ENCODE measurements at places on chromosomes 4 and X. TPM values are rescaled to one million over a fixed set of nuclear protein-coding genes. Genes with fewer than 3 reads are reported as not detected.

Gene CENPVL2
- not detected for total RNA-seq

Gene PHEX
- total RNA-seq: 0.18 TPM

Gene RLIM
- total RNA-seq: 27.5 TPM

Gene PAGE3
- total RNA-seq: not detected

Gene MAPK10
- 0.48 TPM for total RNA-seq

Gene ZNF330
- total RNA-seq: 40.0 TPM

Gene ANTXR2
- 26.5 TPM for total RNA-seq

Gene PGK1
- 1,004 TPM for total RNA-seq

Gene GRID2
- not detected for total RNA-seq

Gene UFSP2
- total RNA-seq: 18.0 TPM

Gene CXCL6
- total RNA-seq: not detected

Gene SLC7A11
- total RNA-seq: 2.0 TPM

Gene VSIG1
- 9.0 TPM for total RNA-seq

Gene AFM
- total RNA-seq: not detected
